ENCODE measurements at places on chromosomes 3 and 15. TPM values are rescaled to one million over a fixed set of nuclear protein-coding genes. Genes with fewer than 3 reads are reported as not detected.

The SAMMSON gene
- total RNA-seq, result not detected

The CPN2 gene
- not detected for total RNA-seq

The FGD5 gene
- total RNA-seq, result 3.3 TPM

The MYRIP gene
- total RNA-seq, result 9.3 TPM

The SH2D7 gene
- total RNA-seq, result 0.09 TPM

The CIP2A gene
- total RNA-seq, result 0.23 TPM

The TNFSF10 gene
- 2.6 TPM for total RNA-seq

The C3orf85 gene
- not detected for total RNA-seq

The NLGN1 gene
- total RNA-seq, result 1.2 TPM

The GLCE gene
- 8.4 TPM for total RNA-seq

The HYAL3 gene
- total RNA-seq, result 0.63 TPM

The MESP1 gene
- 1.5 TPM for total RNA-seq

The AHSG gene
- 1.8 TPM for total RNA-seq

The TPRA1 gene
- total RNA-seq, result 12.1 TPM

The APOD gene
- 12.1 TPM for total RNA-seq

The CIB2 gene
- total RNA-seq, result 5.0 TPM

The MRAS gene
- 2.3 TPM for total RNA-seq

The CSPG5 gene
- 0.24 TPM for total RNA-seq

The PODXL2 gene
- 6.8 TPM for total RNA-seq

The GABRR3 gene
- total RNA-seq, result not detected

The SEMA6D gene
- total RNA-seq, result 6.0 TPM

The RNF13 gene
- total RNA-seq, result 43.1 TPM

The KLF15 gene
- 37.2 TPM for total RNA-seq

The NR2C2 gene
- total RNA-seq, result 25.1 TPM

The TTLL13 gene
- 0.19 TPM for total RNA-seq

The DISP2 gene
- 0.54 TPM for total RNA-seq

The LOXL1 gene
- total RNA-seq, result 14.9 TPM

The PRR20G gene
- total RNA-seq, result not detected

The MCCC1 gene
- total RNA-seq, result 42.5 TPM

The DHFR2 gene
- total RNA-seq, result 4.6 TPM

The IGF2BP2 gene
- 6.3 TPM for total RNA-seq

The KBTBD13 gene
- not detected for total RNA-seq

The CGNL1 gene
- total RNA-seq, result 26.5 TPM

The ITGB5 gene
- total RNA-seq, result 25.9 TPM

The TMEM212 gene
- total RNA-seq, result not detected

The NAALADL2 gene
- 9.2 TPM for total RNA-seq

The CCDC13 gene
- 0.87 TPM for total RNA-seq

The UBXN7 gene
- total RNA-seq, result 18.3 TPM

The CD200R1 gene
- 0.19 TPM for total RNA-seq

The CCDC39 gene
- not detected for total RNA-seq

The WDR72 gene
- 4.3 TPM for total RNA-seq

The EIF3J gene
- 61.3 TPM for total RNA-seq

The SCAMP5 gene
- 27.7 TPM for total RNA-seq

The EBLN2 gene
- 0.79 TPM for total RNA-seq

The LTK gene
- 0.17 TPM for total RNA-seq

The ZNF662 gene
- total RNA-seq, result 8.5 TPM

The FBXO40 gene
- not detected for total RNA-seq

Data from pancreas (tissue), 10 donors.